ENCODE measurements at places on chromosomes 4 and X.

- DNase-seq: no peak
Observed at GRCh38 chr4:98314791-98315565, 53.8 kb downstream of the RAP1GDS1 start.

DNA sequence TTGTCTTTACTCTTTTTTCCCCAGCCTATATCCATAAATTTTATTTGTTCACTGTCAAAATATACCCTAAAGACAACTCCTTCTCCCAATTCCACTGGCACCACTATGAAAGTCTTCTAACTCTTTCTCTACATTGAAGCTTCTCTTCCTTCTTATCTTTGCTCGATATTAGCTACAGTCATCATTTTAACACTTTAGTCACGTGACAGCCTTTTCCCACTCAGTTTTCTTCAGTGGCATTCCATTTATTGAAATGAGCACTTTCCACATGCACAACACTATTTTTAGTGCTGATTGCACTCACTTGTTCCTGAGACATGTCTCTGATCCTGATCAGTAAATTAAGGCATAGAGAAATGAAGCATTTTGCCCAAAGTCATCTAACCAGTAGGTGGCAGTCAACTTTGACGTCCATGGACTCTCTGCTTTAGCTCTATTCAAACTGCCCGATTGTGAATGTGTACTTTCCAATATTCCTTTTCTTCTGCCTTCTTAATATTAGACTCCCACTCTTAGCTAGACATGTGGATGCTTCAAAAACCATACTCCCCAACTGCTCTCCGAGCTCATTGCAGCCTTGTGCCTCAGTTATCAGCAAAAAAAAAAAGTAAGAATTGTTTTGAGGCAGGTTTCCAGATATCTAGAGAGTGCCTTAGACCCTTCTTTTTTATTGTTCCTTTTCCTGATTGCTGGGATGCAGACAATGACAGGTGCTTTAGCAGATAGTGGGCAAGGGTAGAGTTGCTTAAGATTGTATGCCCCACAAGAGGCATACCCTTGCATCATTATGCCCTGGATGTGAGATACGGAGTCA lies 394.4 kb upstream of the ADGRL3 start:
- no peak for DNase-seq

DNA sequence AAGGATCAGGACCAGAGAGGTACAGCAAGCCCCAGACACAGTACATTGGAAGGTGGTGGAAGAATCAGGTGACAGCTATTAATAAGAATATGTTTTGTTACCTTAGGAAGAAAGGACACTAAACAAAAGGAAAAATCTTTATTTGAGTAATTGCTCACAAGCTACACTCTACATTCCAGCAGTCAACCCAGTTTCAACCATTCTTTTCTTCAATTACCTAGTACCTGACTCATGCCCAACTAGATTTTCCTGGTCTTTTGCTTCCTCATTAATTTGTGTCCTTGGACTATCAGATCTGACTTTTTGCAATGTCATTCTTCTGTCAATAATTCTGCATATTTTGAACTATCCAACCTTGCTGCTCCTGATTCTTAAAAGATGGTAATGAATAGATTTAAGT lies 22.5 kb upstream of the GLRA2 start:
- no peak for DNase-seq

DNA sequence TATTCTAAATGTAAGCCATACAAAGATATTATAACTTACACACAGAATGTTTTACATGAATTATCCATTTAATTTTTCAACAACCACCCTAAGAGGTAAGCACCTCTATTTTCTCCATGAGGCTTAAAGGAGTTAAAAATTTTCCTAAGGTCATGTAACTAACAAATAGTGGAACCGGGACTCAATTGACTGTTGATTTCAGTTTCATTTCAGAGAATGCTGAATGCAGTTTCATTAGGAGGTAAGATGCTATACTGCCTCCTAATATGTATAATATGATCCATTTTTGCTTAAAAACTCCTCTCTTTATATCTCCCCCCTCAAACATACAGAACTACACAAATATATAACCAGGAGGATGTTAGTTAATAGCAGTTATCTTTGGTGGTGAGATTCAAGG lies 29.1 kb downstream of the PHKA1 start:
- no peak for DNase-seq

- peak; percentile 11 for DNase-seq
Observed at GRCh38 chrX:42739258-42739657, 38.7 kb downstream of the PPP1R2C start.

- no peak for DNase-seq
Observed at GRCh38 chr4:172740434-172740833, 428.2 kb upstream of the GALNT7 start.

GRCh38 chr4:166366012-166366411 lies 493.0 kb downstream of the TLL1 start:
- DNase-seq: no peak

- peak; percentile 5 for DNase-seq
Observed at GRCh38 chr4:109359040-109359646, 56.7 kb upstream of the COL25A1 start.

GRCh38 chr4:41098093-41099048 lies 116.0 kb downstream of the APBB2 start:
- no peak for DNase-seq

- DNase-seq: no peak
Observed at GRCh38 chr4:57071326-57071725, 38.9 kb downstream of the IGFBP7 start.

DNA sequence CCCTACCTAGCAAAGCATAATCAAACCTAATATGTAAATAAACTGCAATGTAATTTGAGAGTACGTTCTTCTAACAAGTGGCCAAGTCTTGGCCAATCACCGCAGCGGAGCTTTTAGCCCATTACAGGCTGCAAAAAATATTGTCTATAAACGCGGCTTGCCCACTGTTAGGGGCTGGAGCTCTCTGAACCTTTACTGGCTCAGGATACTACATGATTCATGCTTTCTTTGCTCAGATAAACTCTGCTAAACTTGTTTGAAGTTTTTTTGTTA lies 990 bp upstream of the HADH start:
- DNase-seq: no peak

GRCh38 chr4:26294904-26295303 lies 25.9 kb upstream of the RBPJ start:
- no peak for DNase-seq

GRCh38 chrX:129980001-129980401 lies 2.4 kb upstream of the BCORL1 start:
- DNase-seq: peak; percentile 48

- no peak for DNase-seq
Observed at GRCh38 chr4:1800805-1801204, 7.7 kb downstream of the FGFR3 start.

DNA sequence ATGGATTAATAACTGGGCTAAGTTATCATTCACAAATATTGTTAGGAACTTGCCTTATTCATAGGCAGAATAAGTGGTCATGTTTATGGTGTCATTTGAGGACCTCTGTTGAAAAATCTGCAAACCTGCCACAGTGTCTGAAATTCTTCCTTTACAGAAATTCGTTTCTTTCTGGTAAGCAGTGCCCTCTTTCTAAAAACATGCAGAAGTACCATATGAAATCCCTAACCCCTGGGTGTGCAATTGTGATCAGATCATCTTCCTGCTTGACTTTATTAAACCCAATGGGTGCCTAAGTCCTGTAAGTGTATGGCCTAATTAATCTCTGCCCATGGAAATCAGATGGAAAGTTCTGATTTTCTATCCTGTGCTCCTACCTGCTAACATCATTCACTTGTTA lies 4.4 kb upstream of the HTATSF1 start:
- no peak for DNase-seq

DNA sequence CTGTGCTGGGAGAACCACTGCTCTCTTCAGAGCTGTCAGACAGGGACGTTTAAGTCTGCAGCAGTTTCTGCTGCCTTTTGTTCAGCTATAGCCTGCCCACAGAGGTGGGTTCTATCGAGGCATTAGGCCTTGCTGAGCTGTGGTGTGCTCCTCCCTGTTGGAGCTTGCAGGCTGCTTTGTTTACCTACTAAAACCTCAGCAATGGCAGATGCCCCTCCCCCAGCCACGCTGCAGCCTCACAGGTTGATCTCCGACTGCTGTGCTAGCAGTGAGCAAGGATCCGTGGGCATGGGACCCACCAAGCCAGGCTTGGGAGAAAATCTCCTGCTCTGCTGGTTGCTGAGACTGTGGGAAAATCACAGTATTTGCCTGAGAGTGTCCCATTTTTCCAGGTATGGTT lies 133.8 kb upstream of the UBQLN2 start:
- DNase-seq: no peak

- DNase-seq: no peak
Observed at GRCh38 chr4:38728631-38729141, 54.1 kb downstream of the TLR10 start.

DNA sequence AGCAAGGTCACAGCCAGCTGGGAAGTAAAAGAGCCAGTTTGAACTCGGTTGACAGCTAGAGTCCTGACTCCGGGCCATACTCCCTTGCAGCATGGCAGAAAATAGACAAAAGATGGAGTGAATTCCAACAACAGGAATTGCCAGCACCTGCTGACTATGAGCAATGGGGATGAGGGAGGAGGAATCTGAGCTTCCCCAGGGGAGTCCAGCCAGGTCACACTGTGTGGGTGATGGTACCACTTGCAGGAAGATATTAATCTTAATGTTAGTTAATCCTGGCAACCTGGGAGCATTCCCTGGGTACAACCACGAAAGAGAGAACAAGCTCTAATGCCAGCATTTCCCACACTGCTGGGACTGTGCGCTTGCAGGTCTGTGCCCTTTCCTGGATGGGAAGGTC lies 48.1 kb upstream of the S100G start:
- no peak for DNase-seq
